ENCODE measurements at places on chromosomes 11 and 22.

DNA sequence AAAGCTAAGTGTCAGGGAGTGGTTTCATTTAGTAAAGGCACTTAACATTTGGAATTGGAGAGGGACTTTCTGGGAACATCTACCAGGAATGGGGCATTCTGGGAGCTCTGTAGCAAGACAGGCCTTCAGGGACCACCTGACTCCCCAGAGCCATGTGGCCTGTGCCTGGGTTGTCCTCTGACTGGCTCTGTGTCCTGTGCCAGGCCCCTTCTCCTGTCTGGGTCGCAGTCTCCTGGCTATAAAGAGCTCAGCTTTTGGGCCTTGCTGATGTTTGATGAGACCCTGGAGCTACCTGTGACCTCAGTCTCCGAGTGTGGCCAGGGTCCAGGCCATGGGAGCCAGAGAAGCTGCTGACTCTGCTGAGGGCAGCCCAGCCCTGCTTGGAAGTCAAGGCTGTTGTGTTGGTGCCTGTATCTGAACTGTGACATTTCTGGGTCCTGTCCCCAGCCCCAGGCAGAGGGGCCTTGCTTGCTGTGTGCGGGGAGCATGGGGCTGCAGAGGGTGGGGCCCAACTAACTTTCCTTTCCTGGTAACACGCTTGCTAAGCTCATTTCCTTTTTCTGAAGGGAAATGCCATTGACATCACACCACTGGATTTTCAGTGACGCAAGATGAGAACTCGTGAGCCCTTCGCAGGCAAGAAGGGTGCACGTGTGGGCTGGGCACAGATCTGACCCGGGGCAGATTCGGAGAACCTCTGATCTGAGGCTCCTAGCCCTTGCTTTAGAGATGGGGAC lies 41.3 kb downstream of the LRRC32 start:
- no peak for DNase-seq

GRCh38 chr11:13023423-13023822 lies 14.3 kb downstream of the RASSF10 start:
- DNase-seq: no peak

- DNase-seq: no peak
Measured at GRCh38 chr22:17132112-17132511, 11.0 kb upstream of the TMEM121B start.

GRCh38 chr11:119018074-119018938 lies at the start of the genes RPS25 and TRAPPC4:
Gene RPS25 (minus strand): TSS chr11:119018343. CDS start chr11:119018284, 59 bp downstream.
Gene TRAPPC4 (plus strand): TSS chr11:119018766. CDS start chr11:119018796, 30 bp downstream.
- peak; percentile 94 for DNase-seq

DNA sequence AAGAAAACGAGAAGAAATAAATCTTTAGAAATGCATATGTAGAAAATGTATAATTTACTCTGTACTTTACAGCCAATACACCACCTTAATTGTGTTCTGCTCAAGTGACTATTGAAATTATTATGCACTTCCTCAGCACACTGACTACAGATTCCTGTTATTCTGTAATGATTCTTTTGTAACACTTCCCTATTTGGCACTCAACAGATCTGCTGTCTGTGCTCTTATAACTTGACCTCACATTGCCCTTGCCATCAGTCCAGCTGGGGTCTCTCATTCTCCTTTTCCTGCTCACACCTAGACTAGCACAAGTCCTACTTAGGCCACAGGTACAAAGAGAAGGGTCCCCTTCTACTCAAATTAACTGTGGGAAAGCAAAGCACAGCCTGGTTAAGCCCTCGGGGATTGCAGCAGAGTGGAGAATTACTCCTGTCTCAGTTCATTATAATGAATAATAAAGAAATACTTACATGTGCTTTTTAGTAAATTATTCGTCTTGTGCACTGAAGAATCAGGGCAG lies 860.4 kb downstream of the OPCML start:
- no peak for DNase-seq

GRCh38 chr11:65366340-65366773 lies 11.8 kb downstream of the TIGD3 start:
- peak; percentile 47 for DNase-seq

- no peak for DNase-seq
Measured at GRCh38 chr11:914747-915501, 4.3 kb upstream of the CHID1 start.

DNA sequence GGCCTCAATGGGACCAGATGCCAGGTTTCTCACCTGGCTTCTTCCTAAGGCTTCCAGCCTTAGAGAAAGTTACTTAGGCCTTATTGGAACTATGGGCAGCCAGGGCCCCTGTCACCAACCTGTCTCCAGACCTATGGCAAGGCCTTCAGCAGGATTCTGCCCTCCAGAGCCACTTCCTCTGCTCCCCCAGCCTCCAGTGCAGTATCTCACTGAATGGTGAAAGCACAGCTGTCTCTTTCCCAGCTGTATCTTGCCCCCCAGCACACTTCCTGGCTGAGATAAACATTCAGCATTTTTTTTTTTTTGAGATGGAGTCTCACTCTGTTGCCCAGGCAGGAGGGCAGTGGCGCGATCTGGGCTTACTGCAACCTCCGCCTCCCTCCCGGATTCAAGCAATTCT lies 1.5 kb downstream of the SLC2A11 start:
- no peak for DNase-seq

- no peak for DNase-seq
Measured at GRCh38 chr11:2694995-2695939, 4.5 kb downstream of the KCNQ1OT1 start.

GRCh38 chr22:33350961-33351360 lies 292.8 kb upstream of the SYN3 start:
- no peak for DNase-seq

DNA sequence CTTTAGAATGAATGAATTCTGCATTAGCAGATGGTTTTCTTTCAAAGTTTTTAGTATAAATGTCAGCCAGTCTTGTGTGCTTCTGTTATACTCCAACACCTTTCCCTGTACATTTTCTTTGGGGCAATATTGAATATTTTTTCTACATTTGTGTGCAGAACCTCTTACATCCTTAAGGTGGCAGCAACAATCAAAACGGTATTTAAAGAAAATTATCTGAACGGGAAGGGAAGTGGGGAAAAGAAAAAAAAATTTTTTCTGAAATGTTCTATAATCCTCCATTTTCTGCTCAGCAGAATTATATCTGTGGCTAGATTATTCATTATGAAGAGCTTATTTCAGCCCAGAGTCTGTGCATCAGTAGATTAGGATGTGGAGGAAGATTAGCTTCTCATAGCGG lies 347.3 kb upstream of the RAG2 start:
- DNase-seq: no peak

- peak; percentile 57 for DNase-seq
Measured at GRCh38 chr11:66317723-66318599, 1.1 kb upstream of the CD248 start.

DNA sequence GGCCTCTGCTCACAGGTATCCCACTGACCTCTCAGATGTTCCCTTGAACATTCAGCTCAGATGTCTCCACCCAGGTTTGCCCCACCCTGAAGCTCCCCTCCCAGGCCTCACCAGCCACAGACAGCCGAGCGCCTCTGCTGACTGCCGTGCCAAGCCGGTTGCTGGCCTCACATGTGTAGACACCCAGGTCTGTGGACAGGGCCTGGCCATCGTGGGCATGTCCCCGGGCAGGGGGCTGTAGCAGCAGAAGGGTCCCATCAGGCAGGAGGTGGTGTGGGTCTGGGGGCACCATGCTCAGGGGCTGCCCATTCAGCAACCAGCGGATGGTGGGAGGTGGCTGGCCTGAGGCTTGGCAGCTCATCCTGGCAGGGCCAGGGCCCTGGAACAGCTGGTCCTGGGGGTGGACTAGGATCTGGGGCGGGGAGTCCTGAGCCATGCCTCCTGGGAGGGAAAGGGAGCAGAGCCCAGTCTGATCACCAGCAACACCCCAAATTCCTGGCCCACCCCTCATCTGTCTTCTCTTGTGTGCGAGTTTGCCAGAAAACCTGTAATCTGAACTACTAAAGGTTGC lies 759 bp downstream of the ROBO4 start:
- DNase-seq: no peak

DNA sequence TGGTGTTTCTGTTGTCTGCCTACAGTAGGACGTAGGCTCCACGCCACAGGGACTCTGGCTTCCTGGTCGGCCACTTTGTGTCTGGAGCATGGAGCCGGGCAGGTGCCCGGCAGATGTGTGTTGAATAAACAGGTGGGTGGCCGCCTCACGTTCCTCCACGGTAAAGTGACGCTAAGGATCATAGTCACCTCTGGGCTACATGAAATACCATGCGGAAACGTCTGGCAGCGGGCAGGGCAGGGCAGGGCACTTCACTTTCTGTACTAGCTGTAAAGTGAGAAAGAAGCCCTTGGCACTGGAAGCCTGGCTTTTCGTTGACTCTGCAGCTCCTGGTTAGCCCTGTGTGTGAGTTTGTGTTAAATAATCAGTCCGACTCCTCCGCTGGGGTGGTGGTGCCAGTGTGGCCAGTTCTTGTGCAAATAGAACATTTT lies 52.4 kb downstream of the MCM5 start:
- no peak for DNase-seq

DNA sequence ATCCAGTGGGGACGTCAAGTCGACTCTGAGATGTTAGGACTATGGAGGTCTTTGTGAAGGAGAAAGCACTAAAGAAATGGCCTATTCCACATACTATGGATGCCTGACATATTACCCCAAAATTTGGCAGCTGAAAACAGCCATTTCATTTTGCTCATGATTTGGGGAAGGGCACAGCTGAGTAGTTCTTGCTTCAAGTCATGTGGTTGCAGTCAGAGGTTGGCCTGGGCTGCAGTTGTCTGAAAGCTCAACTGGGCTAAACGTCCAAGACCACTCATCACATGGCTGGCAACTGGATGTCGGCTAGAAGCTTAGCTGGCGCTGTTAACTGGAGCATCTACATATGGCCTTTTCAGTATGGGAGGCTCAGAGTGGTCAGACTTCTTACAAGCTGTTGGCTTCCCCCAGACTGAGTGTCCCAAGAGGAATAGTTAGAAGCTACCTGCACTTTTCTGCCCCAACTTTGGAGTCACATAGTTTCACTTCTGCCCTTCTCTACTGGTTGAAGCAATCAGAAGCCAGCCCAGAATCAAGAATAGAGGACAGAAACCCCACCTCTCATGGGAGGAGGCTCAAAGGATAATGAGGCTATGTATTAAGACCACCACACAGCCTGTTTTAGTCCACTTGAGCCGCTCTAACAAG lies 14.1 kb downstream of the SLC35C1 start:
- DNase-seq: no peak

DNA sequence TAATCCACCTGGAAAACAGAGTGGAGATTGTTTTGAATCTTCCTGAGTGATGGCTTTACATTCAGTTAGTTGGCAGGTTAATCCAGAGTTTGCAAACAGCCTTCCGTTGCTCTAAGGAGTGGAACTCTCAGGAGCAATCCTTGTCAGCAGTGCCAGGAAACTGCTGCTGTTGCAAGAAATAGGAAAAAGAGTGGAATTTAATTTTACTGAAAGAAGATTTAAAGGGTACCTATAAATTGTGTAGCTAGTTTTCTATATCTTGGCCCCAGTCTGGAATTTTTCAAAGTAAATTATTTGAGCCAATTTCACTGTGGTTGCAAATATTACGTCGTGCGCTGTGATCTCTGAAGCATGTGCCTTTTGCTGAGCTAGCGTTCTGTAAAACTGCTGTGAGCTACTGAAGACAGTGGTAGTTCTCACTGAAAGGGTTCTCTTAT lies 55.5 kb upstream of the SLC5A12 start:
- no peak for DNase-seq

GRCh38 chr11:17154409-17155159 lies 53.2 kb downstream of the PIK3C2A start:
- DNase-seq: no peak

GRCh38 chr22:50464451-50464850 lies 10.4 kb downstream of the SBF1 start:
- DNase-seq: no peak

DNA sequence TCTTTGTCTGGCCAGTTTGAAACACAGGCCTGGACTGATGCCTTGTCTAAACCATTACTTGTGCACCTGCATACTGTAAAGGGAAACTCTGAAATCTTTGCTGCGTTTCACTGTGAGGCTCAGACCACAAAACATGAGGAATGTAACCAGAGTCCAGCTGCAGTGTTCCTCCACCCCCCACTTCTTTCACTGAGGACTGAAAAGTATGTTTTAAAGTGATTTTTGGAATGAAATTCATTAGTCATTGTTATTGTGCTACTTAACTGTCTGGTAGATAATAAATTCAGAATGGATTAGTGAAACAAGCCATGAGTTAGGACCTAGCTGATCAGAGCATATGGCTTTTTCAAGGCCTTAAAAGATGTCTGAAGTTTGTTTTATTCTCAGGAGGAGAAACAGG lies 181.2 kb downstream of the WNT11 start:
- no peak for DNase-seq

DNA sequence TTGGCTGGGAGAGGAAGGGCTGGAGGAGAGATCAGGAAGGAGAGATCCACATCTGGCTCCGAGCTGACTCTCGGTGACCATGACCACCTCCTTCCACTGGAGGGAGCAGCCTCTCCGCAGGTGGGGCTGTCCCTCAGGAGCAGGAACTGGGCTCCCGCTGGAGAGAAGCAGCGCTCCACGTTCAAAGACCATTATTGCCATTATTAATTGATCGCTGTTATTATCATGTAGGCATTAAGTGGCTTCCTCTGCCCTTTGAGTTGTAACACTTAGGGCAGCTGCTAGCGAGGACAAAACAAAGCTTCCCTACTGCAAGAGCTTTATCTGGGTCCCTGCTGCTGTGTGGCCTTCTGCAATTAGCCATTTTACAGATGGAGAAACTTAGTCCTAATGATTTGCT lies 251.9 kb downstream of the ST3GAL4 start:
- DNase-seq: peak; percentile 78

GRCh38 chr11:131859538-131860210 lies 489.3 kb downstream of the NTM start:
- DNase-seq: no peak

DNA sequence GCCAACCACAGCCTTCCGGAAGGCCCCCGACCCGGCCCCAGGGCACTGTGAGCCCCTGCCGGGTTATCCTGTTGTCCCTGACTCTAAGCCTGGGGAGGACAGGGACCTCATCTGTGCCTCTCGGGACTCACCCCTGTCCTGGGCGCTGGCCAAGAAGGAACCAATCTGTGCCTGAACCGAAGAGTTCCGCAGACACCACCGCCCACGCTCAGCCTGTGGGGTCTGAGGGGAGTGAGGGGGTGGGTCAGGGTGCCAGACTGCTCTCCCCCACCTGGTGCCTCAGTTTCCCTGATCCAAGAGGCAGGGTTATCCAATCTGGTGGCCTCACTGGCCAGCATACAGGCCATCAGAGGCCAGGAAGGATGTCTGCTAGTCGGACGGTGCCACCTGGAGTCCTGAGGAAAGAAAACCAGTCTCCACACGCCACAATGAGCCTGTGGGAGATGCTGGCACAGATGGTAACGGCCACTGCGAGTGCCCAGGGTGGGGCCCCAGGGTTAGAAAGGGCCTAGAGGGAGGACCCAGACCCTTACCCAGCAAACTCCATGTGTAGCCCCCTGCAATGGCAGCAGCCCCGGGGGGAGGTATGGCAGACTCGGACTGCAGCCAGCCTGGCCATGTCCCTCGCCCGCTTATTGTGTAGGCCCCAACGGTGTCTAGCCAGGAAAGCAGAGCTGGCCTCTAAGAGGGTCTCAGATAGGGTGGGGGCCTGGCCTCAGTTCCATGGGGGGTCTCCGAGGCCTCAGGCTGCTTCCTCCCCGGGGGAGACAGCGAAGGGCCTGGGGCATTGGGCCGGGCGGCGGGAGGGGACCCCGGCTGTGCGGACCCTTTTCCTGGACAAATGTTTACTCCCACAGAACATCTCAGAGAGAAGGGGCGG lies 827 bp upstream of the TNNT3 start:
- DNase-seq: no peak

GRCh38 chr11:29293825-29294224 lies 723.0 kb downstream of the KCNA4 start:
- no peak for DNase-seq
